Peyer's patch (tissue), 4 donors: ENCODE measurements at places on chromosomes 7 and 10. TPM values are rescaled to one million over a fixed set of nuclear protein-coding genes. Genes with fewer than 3 reads are reported as not detected.

SYCE1 gene
- not detected for total RNA-seq

C7orf57 gene
- not detected for total RNA-seq

GIMAP1 gene
- total RNA-seq: 1.8 TPM

FANK1 gene
- total RNA-seq: 7.9 TPM

NKX1-2 gene
- total RNA-seq: not detected

PDE6C gene
- total RNA-seq: not detected

AKR1B1 gene
- total RNA-seq: 3.9 TPM

TRIL gene
- 0.70 TPM for total RNA-seq

HOXA10 gene
- 15.7 TPM for total RNA-seq

ACTL6B gene
- not detected for total RNA-seq

MCM10 gene
- total RNA-seq: 1.9 TPM

SEMA3E gene
- total RNA-seq: 2.2 TPM

MGAM2 gene
- total RNA-seq: 116 TPM

RTKN2 gene
- 1.9 TPM for total RNA-seq

LIPJ gene
- not detected for total RNA-seq

CTAGE15 gene
- total RNA-seq: 3.4 TPM

SLC12A9 gene
- 28.6 TPM for total RNA-seq

INMT gene
- total RNA-seq: 6.5 TPM

MICALL2 gene
- total RNA-seq: 272 TPM

PIK3AP1 gene
- total RNA-seq: 5.8 TPM

ZNF503 gene
- total RNA-seq: 5.2 TPM

MMP21 gene
- 1.2 TPM for total RNA-seq

ELOVL3 gene
- not detected for total RNA-seq

STEAP2 gene
- total RNA-seq: 19.1 TPM

GRK5 gene
- 17.7 TPM for total RNA-seq

KLF14 gene
- total RNA-seq: not detected

FGL2 gene
- total RNA-seq: 23.3 TPM

APBB1IP gene
- total RNA-seq: 6.3 TPM

SPDYE2B gene
- total RNA-seq: not detected

GARIN1A gene
- 3.4 TPM for total RNA-seq

ASB10 gene
- not detected for total RNA-seq

SKIDA1 gene
- total RNA-seq: 0.27 TPM

GPNMB gene
- total RNA-seq: 37.8 TPM
